ENCODE measurements at places on chromosomes 4 and X.
A peak's percentile ranks its signal among the peaks of the same experiment; 100 is the strongest.

DNA sequence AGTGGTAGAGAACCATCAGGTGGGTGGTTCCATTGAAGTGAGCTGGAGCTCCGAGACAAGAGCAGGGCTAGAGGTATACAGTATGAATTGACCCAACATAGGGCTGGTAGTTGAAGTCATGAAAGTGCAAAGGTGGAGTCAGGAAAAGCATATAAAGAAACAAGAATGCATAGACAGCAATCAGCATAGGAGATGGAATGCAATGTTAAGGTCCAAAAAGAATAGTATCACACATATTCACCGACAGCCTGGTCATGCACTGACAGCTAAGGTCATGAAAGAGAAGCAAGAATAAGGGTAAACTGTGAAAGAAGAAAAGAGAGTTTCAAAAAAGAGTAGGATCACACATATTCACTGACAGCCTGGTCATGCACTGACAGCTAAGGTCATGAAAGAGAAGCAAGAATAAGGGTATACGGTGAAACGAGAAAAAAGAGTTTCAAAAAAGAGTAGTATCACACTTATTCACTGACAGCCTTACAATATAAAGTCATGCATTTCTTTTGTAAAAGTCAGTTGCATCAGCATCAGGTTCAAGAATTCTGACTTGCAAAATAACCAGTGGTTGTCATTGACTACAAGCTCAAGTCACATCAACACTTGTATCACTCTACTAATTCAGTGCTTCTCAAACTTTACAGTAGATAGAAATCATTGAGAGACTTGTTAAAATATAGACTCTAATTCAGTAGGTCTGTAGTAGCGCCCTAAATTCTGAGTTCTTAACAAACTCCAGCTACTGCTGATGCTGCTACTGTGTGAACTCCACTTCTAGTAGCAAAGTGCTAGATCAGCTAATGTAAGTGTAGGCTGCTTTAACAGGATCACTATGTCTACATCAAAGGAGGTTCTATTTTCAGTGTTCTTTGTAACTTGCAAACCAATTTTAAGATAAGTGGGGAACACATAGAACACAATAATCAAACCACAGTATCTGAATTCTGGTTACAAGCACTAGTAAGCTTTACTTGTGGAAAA, 221.9 kb downstream of the PDGFC start:
- no peak for DNase-seq

DNA sequence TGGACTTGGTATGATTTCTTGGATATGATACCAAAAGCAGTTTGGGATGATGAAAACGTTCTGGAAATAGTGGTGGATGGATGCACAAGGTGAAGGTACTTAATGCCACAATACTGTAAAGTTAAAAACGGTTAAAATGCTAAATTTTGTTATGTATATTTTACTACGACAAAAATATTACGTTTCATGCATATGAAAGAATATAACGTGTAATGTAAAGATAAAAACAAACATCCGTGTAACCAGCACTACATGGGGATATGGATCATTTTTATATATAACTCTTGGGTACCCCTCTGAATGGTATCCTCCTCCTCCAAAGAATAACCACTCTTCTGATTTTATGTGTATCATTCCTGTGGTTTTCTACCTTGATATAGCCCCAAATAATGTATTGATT, 862 bp upstream of the CENPU start:
- DNase-seq, result no peak

DNA sequence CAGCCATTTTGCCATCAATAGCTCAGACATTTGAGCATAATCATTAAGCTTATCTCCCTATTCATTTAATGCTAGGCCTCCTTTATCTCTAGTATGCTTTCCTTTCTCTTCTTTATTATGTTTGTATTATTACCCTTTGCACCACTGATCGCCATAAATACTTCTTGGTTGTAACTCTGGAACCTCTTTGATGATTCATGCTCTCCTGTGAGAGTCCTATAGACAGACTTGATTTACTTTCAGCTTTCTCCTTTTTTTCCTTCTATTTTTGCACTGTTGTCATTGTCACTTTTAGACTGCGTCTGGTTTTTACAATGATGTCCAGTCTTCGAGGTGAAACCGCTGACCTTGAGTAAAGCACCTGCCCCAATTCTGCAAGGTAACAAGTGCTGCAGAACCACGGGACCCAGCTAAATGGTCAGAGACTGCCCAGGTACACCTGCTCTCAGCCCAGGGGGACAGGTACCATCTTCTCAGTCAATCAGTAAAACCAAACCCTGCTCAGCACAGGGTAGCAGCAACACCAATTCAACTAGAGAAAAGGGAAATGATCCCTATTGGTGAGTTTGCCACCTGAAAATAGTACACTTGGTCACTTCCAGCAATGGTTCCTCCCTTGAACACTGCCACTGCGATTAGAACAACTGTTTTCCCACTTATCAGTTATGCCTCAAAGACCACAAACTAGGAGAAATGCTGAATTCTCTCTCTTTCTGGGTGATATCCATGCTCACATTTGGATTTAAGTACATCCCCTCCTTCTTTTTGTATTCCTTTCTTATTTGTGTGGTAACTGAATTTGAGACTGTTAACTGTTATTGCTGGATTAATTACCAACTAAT, 125.1 kb downstream of the MAML3 start:
- no peak for DNase-seq

DNA sequence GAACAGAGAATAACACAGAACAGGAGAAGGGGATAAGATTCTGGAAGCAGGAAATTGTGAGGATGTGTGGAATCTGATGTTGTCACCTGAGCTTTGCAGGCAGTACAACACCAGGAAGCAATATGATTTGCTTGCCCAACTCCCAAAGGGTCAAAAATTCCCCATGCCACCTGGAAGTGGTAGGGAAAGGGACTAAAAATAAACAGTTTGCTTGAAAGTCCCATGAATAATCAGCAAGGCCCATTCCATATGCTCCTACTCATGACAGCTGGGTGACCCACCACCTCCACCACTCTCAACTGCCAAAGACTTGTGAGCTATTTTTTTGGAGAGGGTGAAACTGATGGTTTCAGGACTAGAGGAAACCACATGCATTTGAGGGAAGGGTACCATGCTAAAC, 168.4 kb downstream of the KCNIP4 start:
- no peak for DNase-seq

GRCh38 chr4:109462297-109462696, 28.7 kb downstream of the SEC24B start:
- DNase-seq, result no peak

DNA sequence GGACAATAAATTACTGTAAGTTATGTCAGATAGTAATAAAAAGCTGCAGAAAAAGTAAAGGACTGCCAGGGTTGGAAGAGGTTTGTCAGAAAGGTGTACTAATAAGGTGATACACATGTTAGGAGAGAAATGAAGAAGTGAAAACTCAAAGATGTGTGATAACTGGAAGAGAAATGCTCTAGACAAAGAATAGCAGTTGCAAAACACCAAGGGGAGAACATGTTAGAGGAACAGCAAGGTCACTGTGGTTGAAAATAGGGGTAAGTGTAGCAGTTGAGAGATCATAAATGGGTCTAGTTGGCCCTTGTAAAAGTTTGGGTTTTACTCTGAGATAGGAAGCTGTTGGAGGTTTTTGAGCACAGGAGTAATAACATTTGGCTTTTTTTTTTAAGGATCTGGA, 46.9 kb downstream of the HSPA4L start:
- DNase-seq, result no peak

GRCh38 chr4:149176039-149176438, 639.6 kb downstream of the IQCM start:
- no peak for DNase-seq

DNA sequence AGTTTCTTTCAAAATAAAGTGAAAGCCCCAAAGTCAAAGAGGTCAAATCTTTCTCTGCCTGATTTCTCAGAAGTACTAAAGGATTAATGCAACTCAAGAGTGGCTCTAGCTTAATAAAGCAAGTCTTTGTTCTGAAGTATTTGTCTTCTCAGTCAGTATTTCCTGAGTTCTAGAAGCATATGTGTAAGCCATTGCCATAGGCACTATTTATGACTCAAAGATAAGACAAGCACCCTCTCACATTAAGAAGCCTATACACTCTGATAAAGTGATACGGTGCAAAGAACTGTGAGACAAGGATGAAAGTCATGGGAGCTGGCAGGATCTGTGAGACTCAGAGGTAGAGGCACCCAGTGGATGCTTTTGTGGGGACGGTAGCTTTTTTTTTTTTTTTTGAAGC, 60.9 kb downstream of the AASDH start:
- DNase-seq, result no peak

DNA sequence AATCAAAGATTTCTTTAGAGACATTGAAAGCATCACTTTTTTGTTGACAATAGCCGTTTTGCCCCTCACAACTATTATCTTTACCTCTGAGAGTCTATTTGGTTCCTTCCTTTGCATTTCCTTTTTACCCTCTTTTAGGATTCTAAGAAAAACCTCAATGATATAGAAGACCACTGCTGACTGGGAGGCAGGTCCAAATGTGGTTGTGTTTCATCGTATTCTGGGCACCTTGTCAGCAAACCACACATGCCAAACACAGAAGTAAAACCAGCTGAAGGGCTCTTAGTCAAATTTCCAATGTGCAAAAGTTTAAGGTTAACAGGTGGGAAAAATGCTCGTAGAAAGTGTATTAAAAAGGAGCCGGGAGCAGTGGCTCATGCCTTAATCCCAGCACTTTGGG, 5.1 kb upstream of the PRMT9 start:
- peak; percentile 8 for DNase-seq

- DNase-seq, result no peak
Measured at GRCh38 chr4:134132086-134132783, 69.4 kb downstream of the PABPC4L start.

DNA sequence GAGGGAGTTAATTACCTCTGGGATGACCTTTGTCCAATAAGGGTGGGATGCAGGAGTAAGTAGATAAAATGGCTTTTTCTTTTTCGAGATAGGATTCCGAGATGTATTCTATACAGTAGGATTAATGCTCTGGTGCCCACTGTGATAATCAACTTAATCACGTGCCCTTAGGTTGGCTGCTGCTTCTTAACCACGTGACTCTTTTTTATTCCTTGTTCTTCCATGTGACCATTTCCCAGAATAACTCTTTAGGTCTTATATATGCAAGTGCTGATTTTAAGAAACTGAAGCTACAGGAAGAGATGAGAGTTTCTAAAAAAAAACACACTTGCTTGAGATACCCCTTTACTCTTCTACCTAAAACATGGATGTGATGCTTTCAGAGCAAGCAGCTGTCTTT, 1628.9 kb downstream of the PCDH7 start:
- DNase-seq, result no peak

- no peak for DNase-seq
Measured at GRCh38 chrX:151543706-151544105, 19.8 kb upstream of the PASD1 start.

DNA sequence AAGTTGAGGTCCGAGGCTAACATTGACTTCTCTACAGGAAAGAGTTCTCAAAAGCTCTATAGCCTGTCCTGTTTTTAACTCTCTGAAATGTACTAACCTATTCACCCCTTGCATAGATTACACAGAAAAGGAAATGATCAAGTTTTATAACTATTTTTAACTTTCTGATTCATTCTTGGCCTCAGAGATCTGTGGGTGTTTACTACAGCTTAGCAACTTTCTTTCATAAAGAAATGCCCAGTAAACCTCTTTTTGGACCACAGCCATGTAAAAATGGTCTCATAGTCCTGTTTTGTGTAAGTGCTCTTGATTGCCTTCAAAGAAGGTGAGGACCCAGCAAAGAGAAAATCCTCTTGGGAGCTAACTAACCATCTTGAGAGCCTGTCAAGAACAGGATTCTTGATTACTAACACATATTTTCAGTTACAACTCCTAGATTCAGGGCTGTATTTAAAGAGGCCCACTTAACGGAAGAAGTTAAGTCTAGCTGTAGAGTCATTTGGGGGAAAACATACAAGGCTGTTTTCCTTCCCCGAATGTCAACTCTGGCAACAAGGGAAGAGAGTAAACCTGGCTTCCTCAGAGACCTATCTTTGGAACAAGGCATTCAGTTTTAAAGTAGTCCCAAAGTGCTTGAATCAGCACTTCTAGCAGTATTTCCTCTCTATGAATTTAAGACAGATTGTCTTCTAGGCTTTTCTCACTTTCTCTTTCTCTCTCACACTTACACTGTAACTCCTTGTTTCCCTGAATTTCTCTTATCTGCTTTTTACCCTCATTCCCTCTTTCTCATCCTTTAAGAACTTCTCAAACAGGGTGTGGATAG, 78.2 kb downstream of the IL21 start:
- DNase-seq, result peak; percentile 13

- no peak for DNase-seq
Measured at GRCh38 chr4:148094149-148094548, 348.1 kb downstream of the NR3C2 start.

DNA sequence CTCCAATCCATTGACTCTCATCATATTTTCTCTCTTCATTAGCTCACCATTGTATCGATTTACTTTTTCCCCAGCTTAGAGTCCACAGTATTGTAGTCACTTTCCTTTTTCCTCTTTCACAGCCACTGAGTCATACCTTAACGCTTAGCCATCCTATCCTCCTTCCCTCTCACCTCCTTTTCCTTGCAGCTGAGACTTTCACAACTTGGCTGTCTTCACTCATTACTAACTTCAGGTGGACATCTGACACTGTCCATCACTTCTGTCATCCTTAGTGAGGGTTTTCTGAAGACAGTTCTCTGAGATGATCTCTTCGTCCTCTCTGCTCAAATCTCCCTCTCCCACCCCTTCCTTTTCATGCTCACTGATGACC, 70.5 kb upstream of the ESX1 start:
- no peak for DNase-seq

GRCh38 chr4:77354550-77354949, 197.5 kb downstream of the CCNG2 start:
- DNase-seq, result no peak

DNA sequence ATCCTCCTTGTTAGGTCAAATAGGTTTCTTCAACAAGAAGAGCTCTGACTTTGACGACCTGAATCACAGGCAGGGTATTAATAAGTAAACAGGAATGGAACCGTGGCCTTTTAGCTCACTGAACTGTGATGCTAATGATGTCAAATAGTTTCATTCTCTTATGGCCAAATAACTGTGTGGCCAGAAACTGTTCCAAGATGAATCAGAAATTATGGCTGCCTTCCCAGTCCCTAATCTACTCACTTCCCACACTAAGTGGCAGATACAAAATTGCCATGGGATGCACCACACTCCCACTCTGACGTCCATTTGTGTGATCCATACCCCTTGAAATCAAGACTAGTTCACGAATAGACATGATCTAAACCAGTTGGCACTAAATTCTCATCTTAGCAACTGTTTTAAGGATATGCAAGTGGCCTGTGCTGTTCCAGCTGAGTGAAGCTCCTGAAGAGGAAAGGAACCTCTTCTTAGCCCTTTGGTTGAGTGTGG, 455.4 kb downstream of the IL15 start:
- no peak for DNase-seq

GRCh38 chr4:81003597-81004111, 26.9 kb upstream of the BMP3 start:
- DNase-seq, result no peak

DNA sequence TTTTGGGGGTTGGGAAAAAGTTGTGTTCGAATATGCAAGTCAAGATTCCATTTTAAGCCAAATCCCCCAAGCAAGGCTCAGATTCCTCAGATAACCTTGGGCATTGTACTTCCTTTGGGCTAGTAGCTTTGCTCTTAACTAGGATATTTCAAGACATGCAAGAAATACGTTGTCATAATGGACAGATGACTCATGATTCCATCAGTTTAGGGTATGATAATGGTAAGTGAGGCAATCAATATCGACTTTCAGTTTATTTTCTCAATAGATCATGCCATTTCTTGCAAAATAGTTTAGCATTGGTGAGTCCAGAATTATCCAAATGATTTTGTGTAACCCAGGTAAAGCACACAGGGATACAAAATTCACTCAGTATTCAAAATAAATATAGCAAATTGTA, 25.4 kb downstream of the CFAP299 start:
- no peak for DNase-seq

GRCh38 chr4:112889199-112889598, 160.3 kb upstream of the ANK2 start:
- DNase-seq, result no peak
